Activated CD4-positive, alpha-beta T cell treated with anti-CD3 and anti-CD28 coated beads, Interleukin-2, amount 10 ng/mL, durations not matched to agents 24 days and 14 days (primary cell): ENCODE measurements at places on chromosomes 5 and 9.
A peak's percentile ranks its signal among the peaks of the same experiment; 100 is the strongest.

DNA sequence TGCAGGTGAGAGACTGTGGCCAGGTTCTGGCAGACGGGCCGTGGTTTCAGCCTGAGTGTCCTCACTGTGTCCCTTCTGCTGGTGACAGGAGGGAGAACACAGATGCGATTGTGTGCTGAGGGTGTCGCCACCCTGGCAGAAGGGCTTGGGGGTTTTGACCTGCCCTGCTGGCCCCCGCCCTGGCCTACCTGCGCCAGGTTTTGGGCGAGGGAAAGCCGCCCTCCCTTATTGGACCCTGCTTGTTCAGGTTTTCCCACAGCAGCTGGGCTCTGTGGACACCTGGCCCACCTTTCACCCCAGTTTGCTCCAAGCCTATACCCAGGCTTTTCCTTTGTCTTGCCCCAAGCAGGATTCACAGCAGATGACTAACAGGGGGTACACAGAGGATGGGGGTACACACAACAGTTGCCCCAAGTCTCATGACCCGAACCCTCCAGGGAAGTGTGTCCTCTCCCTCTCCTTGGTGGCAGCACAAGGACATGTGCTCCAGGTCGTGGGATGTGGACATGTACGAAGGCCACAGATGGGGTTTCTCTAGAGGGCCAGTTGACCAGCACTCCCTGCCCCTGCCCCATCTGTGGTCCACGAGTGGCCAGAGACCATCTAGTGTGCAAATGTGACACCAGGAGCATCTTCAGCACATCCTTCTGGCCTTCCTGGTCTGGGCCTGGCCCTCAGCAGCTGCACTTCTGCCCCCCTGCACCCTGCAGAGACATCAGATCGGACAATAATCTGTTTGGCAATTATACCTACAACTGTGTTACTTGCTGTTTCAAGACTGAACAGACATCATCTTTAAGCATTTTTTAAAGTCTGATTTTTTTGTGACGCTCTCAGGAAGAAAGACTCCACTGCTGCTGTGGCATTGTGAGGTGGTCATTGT, 265.8 kb upstream of the IRX4 start:
- H3K27me3 ChIP-seq: no peaks in the 10 kb centered on the region
- H3K4me3 ChIP-seq: no peak overlapping the region
- H3K27ac ChIP-seq: no peak overlapping the region
- no peaks in the 10 kb centered on the region for H3K36me3 ChIP-seq
- DNase-seq: no peak
- H3K4me1 ChIP-seq: peaks cover 4% of the 10 kb centered on the region

- H3K27me3 ChIP-seq: no peaks in the 10 kb centered on the region
- H3K4me3 ChIP-seq: no peak overlapping the region
- no peaks in the 10 kb centered on the region for H3K4me1 ChIP-seq
- H3K36me3 ChIP-seq: peaks cover 31% of the 10 kb centered on the region
Measured at GRCh38 chr5:138316355-138316754, 15.2 kb downstream of the CDC25C start.

GRCh38 chr9:90642570-90643539, at the start of gene DIRAS2:
Gene DIRAS2, minus strand, starts transcription at chr9:90642824. Its CDS starts 28,997 bp downstream, at chr9:90613827.
- peaks cover 63% of the 10 kb centered on the region for H3K27me3 ChIP-seq
- no peaks in the 10 kb centered on the region for H3K36me3 ChIP-seq
- H3K4me3 ChIP-seq: peak within 1 kb of the TSS; percentile 37
- DNase-seq: no peak
- H3K4me1 ChIP-seq: peaks cover 2% of the 10 kb centered on the region
- H3K27ac ChIP-seq: no peak within 1 kb of the TSS

- peaks cover 18% of the 10 kb centered on the region for H3K36me3 ChIP-seq
- peak overlapping the region; percentile 87 for H3K27ac ChIP-seq
- peaks cover 12% of the 10 kb centered on the region for H3K4me1 ChIP-seq
Measured at GRCh38 chr5:157651623-157652376, 438 bp downstream of the SOX30 start.

- DNase-seq: no peak
- peaks cover 2% of the 10 kb centered on the region for H3K27me3 ChIP-seq
- no peaks in the 10 kb centered on the region for H3K4me1 ChIP-seq
- H3K36me3 ChIP-seq: no peaks in the 10 kb centered on the region
- no peak overlapping the region for H3K27ac ChIP-seq
Measured at GRCh38 chr9:71524516-71524915, 243.8 kb downstream of the CEMIP2 start.

DNA sequence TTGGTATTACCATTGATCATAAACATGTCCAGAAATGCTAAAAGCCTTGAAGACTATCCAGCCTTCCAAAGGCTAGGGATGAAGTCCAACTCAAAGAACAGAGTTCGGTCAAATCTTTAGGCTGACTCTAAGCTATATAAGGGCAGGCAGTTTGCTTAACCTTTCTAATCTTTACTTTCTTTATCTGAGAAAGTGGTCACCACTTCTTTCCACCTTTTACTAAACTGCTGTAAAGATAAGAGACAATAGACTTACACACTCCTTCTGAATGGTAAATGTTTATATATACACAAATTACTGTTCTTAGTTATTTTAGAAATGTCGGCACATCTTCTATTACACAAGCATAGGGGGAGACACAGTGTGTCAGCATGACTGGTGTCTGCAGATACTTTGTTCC, 100.4 kb downstream of the NREP start:
- no peak overlapping the region for H3K4me3 ChIP-seq
- no peaks in the 10 kb centered on the region for H3K36me3 ChIP-seq
- DNase-seq: no peak
- no peaks in the 10 kb centered on the region for H3K4me1 ChIP-seq
- H3K27me3 ChIP-seq: peaks cover 6% of the 10 kb centered on the region
